ENCODE measurements at places on chromosomes 13 and 19.

DNA sequence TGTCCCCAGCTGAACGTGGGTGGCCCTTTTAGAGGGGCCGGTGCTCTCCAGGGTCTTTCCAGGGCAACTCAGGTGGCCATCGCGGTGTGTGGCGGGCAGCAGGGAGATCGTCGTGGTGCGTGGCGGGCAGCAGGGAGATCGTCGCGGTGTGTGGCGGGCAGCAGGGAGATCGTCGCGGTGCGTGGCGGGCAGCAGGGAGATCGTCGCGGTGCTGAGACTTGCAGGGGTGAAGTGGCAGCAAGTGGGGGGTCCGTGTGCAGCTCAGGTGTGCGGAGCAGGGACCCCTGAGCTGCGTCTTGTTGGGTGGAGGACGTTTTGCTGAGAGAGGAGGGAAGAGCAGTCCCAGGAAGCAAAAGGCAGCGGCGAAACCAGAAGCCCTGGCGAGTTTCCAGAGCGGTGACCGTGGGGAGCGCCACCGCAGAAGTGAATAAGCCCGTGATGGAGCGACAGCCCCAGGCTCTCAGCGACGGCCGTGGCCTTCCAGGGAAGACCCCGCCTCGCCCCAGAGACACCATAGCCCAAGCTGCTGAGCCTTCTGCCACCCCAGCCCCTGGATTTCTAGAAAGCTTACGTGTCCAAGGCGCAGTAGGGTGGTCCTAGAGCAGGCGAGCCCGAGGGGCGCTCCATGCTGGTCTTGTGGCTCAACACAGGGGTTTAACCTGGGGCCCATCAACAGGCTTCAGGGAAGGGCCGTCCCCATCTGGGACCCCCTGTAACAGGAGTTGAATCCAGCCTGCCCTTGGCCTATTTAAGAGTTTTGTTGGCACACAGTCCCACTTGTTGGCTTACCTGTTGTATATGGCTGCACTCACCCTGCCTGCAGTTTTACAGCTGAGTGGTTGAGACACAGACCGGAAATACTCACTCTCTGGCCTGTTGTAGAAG lies 5.4 kb downstream of the NCLN start:
- DNase-seq: no peak

DNA sequence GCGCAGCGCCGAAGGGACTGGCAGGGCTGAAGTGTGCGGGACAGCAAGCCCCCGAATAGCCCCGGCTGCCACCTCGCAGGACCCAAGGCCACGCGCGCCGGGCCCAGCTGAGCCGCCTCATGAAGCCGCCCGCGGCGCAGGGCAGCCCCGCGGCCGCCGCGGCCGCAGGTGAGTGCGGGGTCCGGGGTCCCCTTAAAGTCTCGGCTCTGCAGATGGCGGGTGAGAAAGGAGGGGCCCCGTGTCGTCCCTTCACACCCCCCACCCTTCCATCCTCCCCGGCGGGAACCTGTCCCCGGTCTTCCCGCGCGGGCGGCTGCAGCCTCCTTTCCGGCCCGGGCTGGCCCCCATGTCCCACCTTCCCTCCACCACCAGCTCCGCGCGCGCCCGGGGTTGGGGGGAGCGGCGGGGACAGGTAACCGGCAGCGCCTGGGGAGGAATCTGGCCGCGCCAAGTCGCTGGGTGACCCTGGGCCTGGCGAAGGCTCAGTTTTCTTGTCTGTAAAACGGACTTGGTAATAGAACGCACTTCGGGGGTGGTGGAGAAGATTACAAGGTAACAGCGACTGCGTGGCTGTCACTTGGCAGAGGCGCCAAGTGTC lies 338 bp downstream of the RGCC start:
- DNase-seq: no peak

DNA sequence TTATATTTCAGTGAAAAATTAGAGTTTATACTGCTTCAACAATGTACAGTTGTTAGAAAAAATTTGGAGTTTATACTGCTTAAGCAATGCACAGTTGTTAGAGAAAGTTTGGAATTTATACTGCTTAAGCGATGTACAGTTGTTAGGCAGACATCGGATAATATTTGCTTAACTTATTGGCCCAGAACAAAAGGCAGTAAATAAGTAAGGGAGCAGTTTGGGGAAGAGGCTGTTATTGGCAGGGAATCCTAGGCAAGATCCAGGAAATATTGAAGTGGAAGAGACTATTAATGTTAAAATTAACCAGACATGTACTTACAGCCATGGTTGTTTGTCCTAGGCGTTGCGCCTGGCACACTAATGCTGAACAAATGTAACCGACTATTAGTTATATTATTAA lies 166.9 kb downstream of the GPC5 start:
- no peak for DNase-seq

GRCh38 chr13:80458543-80458942 lies 117.6 kb upstream of the SPRY2 start:
- DNase-seq: no peak

DNA sequence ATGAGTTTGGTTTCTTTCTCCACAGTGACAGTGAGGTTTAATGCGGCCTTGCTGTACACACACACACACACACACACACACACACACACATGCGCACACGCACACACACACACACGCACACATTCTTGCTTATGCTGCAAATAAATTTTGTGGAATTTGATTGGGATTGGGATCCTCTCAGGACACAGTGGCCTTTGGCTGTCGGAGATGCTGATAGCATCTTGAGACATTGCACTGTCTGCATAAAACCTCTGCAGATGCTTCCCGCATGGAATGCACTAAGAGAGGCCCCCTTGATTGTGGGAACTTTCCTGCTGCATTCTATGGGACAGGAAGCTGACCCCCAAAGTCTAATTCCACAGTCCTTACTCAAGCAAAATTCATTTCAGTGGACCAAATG lies 145.6 kb downstream of the FLT1 start:
- no peak for DNase-seq

DNA sequence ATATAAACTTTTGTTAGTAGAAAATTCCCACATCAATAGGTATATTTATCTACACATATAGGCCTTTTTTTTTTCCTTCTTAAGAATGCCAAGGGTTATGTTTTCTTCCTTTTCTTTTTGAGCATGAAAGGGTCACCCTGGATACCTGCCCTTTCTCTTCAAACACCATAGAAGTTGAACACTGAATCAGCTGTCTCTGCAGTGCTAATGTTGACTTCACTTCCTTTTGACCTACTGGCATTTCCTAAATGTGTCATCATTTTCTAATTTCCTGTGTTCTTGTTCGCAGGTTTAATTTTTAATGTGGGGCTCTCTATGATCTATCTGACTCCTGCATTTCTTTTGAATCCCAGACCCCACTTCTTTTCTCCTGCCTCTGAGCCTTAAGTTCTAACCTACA lies 532.0 kb downstream of the GPC6 start:
- DNase-seq: no peak

DNA sequence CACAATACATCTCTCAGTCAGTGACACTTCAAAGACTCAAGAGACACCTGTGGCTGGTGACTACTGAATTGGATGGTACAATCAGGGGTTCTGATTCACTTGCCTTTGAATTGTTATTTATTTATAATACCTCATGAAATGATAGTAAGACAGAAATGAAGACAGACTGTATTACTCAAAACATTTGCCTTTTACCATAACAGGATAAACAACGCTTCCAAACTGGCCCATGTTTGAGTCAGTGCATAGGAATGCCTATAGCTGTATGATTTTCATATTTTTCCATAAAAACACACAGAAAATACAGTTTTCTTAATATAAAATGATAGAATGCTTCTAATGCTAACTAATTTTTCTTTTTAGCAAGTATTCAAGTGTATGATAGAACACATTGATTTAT lies 59.5 kb upstream of the FGF14 start:
- no peak for DNase-seq

- DNase-seq: no peak
These were observed 49.0 kb downstream of the SIPA1L3 start for GRCh38 chr19:37955986-37956385.

Measured in Right ventricle myocardium superior (tissue), 1 donor.